ENCODE measurements at places on chromosomes 1 and 21. TPM values are rescaled to one million over a fixed set of nuclear protein-coding genes. Genes with fewer than 3 reads are reported as not detected.

- DNase-seq: no peak
Measured at GRCh38 chr21:17391811-17392340, 121.0 kb upstream of the CXADR start.

GRCh38 chr1:80436851-80437250 is 1363.9 kb upstream of the ADGRL2 start:
- DNase-seq: no peak

The LCE3E gene
- not detected for total RNA-seq

GRCh38 chr1:205048382-205048781 is 5.4 kb downstream of the CNTN2 start:
- no peak for DNase-seq

GRCh38 chr1:187715483-187715882 is 886.7 kb downstream of the PLA2G4A start:
- no peak for DNase-seq

- DNase-seq: no peak
Measured at GRCh38 chr1:212004895-212005608, 30.3 kb downstream of the INTS7 start.

GRCh38 chr21:28588997-28589396 is 403.7 kb downstream of the LTN1 start:
- DNase-seq: no peak
